ENCODE measurements at places on chromosomes 2 and 18.
A peak's percentile ranks its signal among the peaks of the same experiment; 100 is the strongest.

- DNase-seq = no peak
These were observed 146.7 kb downstream of the RPIA start for GRCh38 chr2:88838165-88838635.

- DNase-seq = no peak
These were observed 495.7 kb upstream of the SMIM21 start for GRCh38 chr18:75923169-75923568.

DNA sequence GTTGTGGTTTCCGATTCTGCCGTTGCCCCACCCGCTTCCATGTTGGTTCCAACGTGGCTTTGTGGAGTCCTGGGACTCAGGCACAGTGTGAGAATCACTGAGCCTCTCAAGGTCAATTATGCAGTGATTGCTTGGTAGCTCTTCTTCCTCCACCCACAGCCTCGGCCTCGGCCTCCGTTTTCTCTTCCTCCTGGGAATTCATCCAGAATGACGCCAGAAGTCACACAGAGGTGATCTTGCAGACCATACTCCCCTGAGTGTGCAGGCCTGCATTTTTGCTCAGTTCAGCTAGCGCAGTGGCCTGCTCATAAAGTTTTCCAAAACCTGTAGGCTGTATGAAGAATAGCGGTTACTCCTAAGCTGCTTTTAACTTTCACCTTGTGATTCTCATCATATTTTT is 273.3 kb downstream of the GBX2 start:
- no peak for DNase-seq

DNA sequence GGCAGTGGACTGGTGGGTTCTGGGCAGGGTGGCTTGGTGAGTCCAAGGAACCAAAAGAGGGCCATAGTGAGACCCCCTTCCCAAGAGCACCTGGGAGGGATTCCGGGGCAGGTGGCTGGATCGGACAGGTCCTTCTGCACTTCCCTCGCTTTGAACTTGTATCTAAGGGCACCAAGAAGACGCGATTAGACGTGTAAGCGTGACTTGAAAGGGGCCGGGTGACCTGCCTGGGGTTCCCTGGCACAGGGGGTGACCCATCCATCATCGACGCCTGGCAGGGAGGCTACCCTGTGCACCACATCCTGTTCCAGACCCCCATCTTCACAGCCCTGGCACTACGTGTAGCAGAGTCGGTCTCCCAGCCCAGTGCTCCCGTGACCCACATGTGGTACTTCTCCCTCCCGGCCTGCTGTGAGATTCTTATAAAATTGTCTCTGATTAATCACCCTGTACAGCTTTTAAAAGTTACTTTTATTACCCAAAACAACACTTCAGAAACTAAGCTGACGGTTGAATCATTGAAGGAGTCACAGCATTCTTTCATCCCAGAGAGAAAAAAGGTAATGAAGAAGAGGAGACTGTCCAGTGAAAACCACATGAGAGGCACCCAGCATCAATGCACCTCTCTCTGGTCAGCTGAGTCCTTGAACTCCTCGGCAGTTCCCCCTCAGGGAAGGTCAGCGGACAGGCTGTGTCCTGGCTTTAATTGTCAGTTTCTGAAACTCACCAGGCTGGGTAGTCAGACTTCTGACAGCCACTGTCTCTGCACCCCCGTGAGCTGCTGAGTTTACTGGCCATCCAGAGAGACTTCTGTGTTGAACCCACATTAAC is 13.0 kb downstream of the SH3BP4 start:
- no peak for DNase-seq

DNA sequence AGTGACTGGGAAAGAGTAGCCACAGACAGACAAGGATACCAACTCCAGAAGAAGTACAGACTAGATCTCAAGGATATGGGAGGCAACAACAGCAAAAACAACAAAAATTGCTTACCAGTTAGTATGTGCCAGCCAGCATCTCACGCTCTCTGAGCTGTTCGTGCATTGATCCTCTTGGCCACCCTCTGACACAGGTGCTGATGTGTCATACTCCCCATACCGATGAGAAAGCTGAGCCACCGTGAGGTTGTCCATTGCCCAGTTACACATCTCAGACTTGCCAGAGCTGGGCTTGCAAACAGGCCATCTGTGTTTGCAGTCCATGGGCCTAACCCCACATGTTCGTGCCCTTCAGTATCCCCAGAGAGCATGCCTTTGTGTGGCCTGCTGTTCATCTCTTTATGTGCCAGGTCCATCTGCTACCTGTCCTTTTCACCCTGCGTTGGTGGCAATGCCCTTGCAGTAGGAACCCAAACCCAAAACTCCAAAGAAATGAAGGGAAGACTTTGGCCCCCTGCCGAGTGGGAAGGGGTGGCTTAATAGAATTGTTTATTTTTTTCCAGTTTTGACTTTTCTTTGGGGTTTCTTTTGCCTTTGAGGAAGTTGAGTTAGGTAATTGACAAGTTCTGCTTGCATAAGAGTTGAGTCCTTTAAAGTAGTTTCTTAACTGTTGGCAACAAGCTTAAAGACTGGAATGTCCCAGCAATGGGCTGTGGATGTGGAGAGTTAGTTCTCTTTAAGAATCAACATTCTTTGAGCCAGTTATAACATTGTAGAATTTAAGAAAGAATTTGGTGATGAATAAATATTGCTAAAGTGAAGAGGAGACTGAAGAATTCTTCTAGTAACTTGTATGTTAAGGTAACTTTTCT is 46.7 kb downstream of the LYPD6B start:
- no peak for DNase-seq

DNA sequence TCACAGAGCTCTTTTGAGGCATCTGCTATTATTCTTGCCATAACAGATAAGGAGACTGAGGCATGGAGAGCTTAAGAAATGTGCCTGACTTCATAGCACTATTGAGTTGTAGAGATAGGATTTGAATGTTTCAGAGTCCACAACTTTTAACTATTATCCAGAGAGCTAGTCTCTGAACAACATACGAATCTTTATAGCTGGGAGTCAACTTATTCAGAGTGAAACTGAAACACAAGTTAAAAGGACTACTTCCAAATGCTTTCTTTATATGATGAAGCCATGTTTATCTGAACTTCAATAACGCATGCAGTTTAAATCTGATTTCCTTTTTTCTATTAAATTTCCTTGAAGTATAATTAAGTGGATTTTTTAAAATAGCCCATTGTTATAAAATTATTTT is 268.8 kb downstream of the IKZF2 start:
- no peak for DNase-seq

GRCh38 chr2:150647943-150648342 is 160.5 kb upstream of the RND3 start:
- DNase-seq = no peak

GRCh38 chr2:557635-558301 is 119.4 kb downstream of the TMEM18 start:
- DNase-seq = no peak

GRCh38 chr18:38868757-38869156 is 1303.2 kb upstream of the CELF4 start:
- DNase-seq = no peak

DNA sequence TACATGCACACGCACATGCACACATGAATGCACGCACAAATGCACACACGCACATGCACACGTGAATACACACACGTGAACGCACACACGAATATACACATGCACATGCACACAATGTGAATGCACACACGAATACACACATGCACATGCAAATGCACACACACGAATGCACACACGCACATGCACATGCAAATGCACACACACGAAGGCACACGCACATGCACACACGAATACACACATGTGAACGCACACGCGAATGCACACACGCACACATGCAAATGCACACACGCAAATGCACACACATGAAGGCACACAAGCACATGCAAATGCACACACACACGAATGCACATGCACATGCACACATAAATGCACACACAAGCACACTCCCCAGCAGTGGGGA is 68.6 kb upstream of the GPC1 start:
- no peak for DNase-seq

GRCh38 chr18:29157057-29157780 is 980.3 kb upstream of the CDH2 start:
- DNase-seq = no peak

DNA sequence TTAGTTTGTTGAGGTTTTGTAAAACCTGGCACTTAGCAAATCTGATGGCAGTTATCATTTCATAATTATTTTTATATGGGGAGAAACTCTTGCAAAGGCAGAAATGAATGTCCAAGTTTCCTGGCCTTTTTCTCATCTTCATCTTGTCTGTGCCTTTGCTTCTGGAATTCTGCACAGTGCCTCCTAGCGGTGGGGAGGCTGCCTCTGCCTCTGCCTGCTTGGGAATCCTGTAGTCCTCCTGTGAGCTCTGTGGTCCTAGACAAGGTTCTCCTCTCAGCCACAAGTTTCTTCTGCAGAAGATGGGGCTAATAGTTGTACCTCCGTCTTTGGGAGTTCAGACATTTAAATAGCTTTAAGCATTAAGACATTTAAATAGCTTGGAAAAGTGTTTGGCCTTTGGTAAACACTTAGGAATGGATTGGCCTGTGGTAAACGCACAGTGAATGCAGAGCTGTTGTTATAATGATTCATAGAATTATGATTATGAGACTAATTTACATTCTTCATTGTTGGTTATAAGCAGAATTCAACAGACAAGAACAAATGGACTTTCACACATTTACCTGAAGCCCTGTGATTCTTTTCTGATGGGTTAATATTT is 101.2 kb downstream of the ZNF236 start:
- no peak for DNase-seq

DNA sequence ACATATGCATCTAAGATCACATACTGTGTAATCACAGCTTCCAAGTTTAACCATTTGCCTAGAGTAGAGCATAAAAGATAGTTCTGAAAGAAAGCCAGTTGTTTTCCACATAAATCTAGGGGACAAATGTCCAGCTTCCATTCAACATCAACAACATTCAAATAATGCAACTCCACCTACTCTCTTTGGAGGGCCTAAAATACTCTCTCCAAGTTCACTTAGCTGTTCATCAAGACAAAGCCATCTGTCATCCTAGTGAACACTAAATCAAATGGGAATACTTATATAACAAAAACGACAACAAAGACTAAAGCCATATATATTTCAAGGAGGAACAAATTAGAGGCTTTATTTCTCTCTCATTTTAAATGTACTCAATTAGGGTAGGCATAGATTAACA is 221.5 kb upstream of the CDH2 start:
- DNase-seq = no peak

- no peak for DNase-seq
These were observed 98.5 kb upstream of the CD226 start for GRCh38 chr18:70046207-70046606.

DNA sequence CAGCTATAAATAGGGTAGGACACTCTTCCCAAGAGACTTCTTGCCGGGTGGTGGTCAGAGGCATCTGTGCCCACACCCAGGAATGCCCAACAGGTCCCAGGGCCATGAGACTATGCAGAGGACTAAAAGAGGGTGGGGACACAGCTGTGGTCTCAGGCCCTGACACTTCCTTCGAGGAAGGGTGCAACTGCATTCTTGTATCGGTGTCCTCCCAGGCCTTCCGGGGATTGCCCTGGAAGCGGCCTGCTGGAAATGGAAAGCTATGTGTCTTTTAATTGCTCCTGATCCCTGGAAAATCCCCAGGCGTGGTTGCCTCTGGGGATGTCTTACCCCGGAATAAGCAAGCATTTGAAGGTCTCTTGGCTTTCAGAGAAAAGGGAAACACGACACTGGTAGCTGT is 176.7 kb downstream of the SOX11 start:
- DNase-seq = no peak

DNA sequence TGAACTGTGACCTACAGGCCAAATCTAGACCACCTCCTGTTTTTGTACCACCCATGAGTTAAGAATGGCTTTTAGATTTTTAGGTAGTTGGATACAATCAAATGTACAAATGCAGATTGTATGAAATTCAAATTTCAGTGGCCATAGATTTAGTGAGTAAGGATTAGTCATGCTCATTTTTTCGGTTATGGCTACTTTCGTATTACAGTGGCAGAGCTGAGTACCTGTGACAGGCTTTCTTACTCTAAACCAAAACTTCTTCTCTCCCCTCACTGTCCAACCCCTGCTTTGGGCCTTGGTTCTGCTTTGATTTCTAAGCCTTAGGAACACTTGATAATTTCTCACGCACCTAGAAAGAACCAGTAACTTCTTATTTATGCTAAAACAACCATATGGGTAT is 82.1 kb downstream of the CDC42EP3 start:
- no peak for DNase-seq

GRCh38 chr2:96161898-96162297 is 16.7 kb upstream of the DUSP2 start:
- DNase-seq = no peak

- no peak for DNase-seq
These were observed 111.9 kb upstream of the COL5A2 start for GRCh38 chr2:189291460-189291859.

GRCh38 chr2:8165550-8165949 is 516.3 kb upstream of the ID2 start:
- no peak for DNase-seq

DNA sequence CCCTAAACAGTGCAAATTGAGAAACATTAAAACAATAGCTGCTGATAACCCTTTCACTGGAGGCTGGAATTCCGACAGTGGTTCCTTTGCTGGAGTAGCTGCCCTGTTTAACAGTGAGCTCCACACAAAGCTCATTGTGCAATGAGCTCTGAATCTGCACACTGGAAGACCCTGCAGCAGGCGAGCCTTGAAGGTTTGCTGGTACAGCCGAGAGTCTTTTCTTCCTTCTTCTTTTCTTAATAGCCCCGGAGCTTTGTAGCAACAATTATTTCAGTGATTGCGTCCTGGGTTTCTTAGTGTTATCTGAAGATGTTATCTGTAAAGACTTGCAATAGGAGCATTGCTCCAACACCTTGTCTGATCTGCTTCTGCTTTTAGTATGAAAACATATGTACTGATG is 50.8 kb upstream of the CXCR4 start:
- DNase-seq = no peak

GRCh38 chr2:223970343-223971128 is 13.3 kb downstream of the MRPL44 start:
- peak; percentile 34 for DNase-seq

- DNase-seq = no peak
These were observed 235.4 kb upstream of the SLC14A2 start for GRCh38 chr18:45379903-45380302.
